ENCODE measurements at places on chromosomes 7 and 10.

- DNase-seq: peak; percentile 81
Observed at GRCh38 chr7:129779602-129780256, 168.2 kb downstream of the NRF1 start.

DNA sequence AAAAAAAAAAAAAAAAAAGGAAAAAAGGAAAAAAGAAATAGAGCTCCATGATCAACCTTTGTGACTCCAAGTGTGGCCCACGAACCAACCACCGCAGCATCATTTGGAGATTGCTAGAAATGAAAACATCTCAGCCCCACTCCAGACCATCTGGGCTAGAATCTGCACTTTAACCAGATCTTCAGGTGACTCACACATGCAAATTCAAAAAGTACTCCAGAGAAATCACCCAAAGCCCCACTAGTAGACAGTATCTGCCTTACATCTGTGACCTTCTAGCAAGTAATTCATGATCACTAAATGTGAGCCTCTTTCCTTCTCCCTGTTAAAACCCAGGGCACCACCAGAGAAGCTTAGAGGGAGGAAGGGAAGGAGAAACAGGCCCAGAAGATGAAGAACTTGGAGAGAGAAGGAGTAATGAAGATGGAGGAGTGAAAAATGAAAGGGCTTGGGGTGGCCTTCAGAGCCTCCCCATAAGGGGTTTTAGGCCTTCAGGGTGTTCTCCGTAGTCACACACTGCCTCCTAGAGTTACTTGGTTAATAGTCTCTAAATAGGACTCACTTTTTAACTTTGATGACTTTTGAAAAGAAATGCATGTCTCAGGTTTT is 94.0 kb downstream of the SLC37A3 start:
- DNase-seq: no peak

DNA sequence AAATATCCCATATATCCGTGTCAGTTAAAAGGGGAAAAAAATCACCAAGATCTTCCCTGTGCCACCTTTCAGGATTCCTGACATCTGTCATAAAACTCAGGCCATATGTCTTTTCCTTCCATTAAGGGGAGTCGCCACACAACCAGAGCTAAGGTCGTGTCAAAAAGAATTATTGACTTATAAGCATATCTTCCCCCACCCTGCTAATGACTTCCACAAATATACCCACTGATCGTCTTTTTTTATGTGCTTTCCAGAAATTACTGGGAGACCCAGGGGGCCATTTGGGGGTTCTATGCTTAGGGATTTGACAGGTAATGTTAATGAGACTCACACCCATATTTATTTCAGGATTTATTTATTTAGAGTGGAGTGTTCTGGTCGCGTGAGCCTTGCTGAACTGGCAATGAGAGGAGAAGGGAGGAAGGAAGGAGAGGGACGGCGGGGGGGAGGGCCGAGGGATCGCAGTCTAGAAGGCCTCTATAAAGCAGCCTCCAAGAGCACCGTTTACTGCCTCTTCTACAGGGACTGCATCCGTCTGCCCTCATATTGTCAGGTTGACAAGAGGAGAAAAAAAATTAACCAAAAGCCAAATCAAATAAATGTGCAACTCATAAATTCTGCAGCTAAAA is 135.7 kb upstream of the MGMT start:
- DNase-seq: no peak

DNA sequence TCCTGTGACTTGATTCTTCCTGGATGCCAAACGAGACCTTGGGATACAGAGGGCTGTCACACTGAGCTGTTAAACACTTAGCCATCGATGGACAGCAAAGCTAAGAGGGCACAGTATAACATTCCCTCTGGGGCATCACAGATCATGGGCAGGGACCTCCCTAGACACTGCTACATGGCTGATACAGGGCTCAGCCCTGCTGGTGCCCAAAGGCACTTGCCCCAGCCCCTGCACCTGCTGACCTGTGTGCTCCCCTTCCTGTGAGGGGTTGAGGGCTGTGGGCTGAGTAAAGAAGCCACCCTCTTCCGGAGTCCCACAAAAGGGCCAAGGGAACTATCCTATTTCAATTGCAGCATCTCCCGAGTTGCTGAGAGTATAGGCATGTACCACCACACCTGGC is 337.9 kb downstream of the EXOC4 start:
- no peak for DNase-seq

DNA sequence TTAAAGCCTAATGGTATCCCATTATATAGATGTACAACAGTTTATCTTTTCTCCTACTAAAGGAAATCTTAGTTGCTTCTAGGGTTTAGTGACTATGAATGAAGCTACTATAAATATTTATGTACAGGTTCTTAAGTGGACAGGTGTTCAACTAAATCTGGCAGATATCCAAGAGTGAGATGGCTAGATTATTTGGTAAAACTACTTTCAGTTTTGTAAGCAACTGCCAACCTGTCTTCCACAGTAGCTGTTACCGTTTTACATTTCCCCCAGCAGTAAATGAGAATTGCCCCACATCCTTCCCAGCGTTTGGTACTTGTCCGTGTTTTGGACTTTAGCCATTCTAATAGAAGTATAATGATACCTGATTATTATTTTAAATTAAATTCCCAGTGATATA is 144.9 kb upstream of the MAGI2 start:
- peak; percentile 63 for DNase-seq

GRCh38 chr7:74253835-74254128 is 417 bp downstream of the RFC2 start:
- DNase-seq: no peak

DNA sequence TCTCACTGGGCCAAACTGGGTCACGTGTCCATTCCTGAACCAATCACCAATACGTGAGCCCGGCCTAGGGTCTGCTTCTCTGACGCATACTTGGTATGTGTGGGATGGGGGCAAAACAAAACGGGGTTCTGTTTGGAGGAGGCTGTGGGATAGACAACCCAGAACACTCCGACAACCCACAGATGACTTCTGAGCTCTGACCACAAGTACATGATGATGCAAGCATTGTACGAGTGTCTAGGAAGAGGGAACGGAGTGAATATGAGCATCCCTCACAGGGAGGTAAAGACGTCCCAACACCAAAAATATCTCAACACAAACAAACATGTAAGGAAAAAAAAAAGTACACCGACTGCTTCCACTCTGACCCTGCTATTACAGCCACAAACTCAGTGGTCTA is 5.6 kb downstream of the DAGLB start:
- DNase-seq: no peak

DNA sequence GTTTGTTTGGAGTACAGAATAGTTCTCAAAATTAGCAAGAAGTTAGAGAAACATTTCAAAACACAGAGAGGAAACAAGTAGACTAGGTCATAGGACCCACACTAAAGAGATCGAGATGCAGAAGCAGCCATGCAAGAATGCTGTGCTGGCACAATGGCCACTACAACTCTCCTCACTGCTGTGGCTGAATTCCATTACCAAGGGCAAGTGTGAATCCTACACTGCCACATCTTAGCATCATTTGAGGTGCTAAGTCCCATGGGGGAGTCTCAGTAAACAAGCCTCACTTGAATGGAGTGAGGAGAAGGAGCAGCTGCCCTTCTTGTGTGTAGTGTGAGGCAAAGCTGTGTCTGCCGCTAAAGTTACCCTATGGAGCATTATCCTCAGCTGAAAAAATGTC is 56.7 kb downstream of the PCLO start:
- DNase-seq: no peak

- no peak for DNase-seq
Observed at GRCh38 chr7:151820491-151821105, 56.3 kb downstream of the PRKAG2 start.

DNA sequence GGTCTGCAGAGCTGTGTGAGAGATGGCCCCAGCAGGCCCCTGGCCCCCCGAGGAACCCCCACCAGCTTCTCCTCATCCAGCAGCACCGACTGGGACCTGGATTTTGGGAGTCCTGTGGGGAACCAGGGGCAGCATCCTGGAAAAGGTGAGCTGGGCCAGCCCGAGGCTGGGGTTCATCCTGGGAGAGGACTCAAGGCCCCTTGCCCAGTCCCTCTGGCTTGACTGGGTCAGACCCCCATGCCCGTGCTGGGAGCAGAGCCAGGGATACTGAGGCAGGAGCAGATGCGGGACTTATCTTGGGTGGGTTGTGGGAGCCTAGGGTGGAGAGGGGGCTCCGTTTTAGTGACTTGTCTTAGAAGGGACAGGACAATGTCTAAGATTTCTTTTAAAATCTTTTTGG is 47.5 kb downstream of the ZNF467 start:
- no peak for DNase-seq

DNA sequence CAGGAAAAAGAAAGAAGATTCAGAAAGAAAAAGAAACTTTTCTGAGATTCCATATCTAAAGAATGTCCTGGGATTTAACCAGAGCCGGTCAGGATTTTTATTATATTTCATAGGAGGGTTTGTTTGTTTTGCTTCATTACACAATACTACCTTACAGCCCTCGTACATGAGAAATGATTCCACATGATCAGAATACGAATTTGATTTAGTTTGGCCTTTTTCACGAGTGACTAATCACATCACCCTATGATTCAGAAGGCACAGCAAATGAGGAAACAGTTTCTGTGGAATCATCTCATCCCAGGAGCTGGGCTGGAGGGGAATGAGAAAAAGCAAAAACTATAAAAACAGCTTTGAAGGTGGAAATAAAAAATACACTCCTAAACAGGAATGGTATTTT is 54.7 kb upstream of the VWC2 start:
- DNase-seq: no peak

GRCh38 chr10:16986406-16987205 is 143.0 kb downstream of the CUBN start:
- no peak for DNase-seq

DNA sequence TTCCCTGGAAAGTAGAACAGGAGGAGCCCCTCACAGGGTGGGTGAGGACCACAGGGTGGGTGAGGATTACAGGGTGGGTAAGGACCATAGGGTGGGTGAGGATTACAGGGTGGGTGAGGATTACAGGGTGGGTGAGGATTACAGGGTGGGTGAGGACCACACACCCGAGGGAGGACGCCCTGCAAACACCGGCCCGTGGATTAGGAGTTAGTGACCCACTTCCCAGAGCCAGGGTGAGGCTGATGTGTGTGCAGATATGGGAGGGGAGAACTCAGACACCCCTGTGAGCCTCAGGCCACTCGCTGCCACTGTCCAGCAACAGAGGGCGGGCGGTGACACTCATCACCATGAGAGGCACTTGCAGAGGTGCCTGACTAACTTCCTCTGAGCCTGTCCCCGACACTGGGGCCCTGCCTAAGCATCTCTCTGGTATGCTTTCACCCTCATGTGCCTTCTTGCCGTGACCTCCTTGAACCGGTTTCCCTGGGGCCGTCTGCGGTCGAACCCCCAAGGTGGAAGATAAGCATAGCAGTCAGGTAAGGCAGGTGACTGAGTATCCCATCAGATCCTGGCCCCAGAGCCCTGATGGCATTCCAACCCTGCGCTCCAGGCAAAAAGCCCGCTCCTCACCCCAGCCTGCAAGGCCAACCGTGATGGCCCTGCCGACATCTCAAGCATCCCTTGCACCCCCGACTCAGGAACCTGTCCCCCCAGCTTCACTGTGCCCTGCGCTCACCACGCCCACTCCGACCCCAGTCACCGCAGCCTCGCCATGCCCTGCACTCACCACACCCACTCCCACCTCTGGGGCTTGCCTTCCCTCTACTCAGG is 74.1 kb downstream of the FAM53B start:
- no peak for DNase-seq

DNA sequence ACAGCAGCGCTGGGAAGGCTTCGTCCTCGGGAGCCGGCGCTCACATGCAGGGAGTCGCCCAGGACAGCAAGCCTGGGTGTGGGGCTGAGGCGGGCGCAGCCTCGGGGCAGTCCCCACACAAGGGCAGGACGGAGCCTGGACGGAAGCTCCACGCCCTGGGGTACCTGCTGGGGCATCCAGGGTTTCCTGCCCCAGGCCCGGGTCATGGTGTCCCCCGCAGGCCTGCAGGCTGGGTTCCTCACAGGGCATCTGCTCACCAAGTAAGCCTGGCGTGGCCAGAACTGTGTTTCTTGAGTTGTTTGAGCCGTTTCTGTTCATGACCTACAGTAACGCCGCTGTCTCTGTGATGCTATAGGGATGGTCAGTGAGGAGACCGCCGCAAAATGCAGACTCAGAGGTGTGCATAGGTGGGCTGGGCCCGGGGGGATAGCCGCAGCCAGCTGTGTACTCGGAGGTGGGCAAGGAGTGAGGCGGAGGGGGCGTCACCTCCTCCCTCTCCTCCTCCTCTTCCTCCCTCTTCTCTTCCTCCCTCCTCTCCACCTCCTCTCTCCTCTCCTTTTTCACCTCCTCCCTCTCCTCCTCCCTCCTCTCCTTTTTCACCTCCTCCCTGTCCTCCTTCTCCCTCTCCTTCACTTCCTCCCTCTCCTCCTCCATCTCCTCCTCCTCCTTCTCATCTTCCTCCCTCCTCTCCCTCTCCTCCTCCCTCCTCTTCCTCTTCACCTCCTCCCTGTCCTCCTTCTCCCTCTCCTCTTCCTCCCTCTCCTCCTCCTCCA is 438.9 kb downstream of the DNAJB6 start:
- no peak for DNase-seq

GRCh38 chr10:109887776-109888175 is 35.5 kb downstream of the XPNPEP1 start:
- DNase-seq: no peak

- no peak for DNase-seq
Observed at GRCh38 chr7:71290452-71290851, 158.5 kb downstream of the GALNT17 start.

- DNase-seq: no peak
Observed at GRCh38 chr7:78130446-78131215, 332.1 kb downstream of the PHTF2 start.

DNA sequence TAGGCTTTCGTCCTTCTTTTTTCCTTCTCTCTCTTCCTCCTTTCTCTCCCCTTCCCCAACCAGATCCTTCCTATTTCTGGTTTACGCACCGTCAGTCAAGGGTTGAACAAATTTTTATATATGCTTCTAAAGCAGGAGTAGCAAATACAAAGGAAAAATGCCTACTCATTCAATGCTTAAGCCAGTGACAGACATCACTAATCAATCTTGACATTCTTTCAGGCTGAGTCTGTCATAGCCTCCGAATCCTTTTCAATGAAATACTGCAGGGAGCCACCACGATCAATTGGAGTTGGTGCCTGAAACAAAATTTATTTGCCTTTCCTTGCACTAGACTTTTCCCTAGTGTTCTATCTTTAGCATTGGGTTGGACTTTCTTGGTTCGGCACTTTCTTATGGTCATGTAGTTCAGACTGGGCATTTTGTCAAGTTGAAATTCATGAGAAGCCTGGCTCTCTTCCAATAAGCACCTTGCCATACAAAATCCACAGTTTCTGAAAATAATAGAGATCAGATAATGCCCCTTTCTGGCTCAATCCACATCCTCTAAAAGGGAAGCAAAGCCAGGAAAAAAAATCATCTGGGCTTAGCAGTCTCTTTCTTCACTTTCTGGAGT is 239.5 kb upstream of the PLXNA4 start:
- no peak for DNase-seq

DNA sequence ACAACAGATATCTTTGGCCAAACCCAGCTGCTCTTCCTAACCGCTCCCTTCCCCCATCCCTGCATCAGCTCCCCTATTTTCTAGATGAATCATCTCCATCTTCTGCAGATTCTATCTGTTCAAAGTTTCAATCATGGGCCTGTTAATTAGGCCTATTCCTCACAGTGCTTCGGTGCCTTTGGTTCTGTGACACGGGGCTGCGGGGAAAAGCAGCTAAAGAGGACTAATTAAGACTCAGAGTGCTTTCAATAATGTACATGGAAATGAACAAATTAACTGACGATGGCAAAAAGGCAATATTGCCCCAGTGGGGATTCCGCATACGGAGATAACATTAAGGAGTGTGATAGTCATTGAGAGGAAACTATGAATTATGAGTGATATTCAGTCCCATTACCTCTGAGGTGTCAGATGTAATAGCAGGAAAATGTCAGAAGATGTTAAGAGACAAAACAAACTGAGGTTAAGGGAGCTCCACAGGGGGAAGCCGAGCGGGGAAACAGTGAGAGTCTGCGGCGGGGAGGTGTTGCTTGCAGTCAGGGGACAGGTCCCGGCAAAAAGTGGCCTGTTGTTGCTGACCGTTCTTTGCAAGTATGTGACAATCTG is 716.9 kb downstream of the TYW1 start:
- no peak for DNase-seq
